T-helper 17 cell (primary cell): ENCODE measurements at places on chromosomes 7 and 10.

DNA sequence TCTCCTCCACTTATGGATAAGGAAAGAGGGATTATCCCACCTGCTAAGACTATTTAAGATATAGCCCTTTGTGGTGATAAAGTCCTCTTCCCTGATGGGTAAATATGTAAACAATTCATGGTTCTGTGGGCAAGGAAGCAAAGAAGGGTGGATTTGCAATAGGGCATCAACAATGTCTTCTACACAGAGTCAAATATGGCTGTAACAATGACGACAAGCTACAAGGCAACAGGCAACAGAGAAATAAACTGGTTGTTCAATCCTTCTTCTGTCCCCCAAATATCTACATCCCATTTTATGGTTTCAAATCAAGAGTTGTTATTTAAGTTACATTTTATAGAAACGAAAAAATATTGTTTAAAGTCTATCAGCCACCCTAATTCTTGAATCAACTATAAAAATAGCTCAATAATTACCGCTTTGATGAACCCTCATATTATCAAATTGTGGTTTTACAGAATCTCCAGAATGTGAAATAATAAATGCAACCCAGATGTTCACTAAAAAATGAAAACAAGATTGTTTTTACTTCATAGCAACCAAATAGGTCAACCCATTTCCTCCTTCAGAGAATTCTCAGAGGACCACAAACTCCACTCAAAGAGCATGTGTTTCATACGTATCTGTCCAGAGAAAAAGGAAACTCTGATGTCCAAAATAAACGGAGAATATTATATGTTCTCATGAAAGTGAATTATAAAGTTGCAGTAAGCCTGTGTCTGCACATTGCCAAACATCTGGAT is 13.8 kb downstream of the CYTH3 start:
- DNase-seq: no peak

DNA sequence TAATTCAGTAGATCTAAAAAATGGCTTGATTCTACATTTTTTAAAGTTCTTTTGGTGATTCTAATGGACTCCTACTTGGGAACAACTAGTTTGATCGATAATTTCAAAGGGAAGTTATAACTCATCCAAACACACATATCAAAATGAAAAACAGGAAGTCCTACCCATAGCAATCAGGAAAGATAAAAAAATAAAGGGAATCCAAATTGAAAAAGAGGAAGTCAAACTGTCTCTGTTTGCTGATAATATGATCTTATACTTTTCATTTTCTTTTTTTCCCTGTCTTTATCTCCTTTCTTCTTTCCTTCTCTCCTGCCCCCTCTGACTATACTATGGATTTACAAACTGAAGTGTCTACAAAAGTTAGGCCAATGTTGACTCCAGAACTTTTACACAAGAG is 118.8 kb downstream of the IQUB start:
- DNase-seq: no peak

GRCh38 chr7:33261585-33261984 is 132.2 kb downstream of the BBS9 start:
- DNase-seq: no peak

DNA sequence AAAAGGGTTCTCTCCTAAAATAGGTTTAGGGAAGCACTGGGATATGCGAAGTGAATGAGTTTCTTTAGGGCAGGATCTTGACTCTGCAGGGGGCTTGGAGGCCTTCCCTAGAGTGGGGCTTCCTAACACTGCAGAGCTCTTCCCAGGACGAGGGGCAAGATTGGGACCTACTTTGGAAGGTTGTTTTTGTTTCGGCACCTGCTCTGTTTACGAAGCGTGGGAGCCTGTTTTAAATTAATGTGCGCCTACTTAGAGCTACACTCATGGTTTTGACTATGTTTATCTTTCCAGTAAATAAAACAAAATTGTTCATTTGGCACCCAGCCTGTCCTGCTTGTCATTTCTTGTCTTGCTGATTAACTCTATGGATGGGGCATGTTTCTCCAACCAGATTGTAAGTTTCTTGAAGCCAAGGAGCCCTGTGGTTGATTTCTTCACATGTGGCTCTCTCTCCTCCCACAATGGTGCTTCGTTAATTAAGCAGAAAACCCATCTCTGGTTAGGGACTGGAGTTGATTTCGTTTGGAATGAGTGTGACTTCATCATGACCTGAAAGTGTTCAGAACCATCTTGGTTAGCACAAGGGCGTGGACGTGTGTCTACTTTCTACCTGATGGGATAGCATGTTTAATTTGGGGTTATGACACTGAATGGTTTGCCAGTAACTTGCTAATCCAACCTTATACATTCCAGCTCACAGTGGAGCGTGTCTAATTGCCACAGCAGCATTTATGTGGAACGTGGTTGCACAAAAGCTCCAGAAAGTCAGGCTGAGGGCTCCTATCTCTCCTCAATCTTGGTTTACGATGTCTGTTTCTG is 98.1 kb downstream of the TCF7L2 start:
- DNase-seq: no peak

GRCh38 chr7:139669106-139670061 is 108.4 kb downstream of the HIPK2 start:
- no peak for DNase-seq

DNA sequence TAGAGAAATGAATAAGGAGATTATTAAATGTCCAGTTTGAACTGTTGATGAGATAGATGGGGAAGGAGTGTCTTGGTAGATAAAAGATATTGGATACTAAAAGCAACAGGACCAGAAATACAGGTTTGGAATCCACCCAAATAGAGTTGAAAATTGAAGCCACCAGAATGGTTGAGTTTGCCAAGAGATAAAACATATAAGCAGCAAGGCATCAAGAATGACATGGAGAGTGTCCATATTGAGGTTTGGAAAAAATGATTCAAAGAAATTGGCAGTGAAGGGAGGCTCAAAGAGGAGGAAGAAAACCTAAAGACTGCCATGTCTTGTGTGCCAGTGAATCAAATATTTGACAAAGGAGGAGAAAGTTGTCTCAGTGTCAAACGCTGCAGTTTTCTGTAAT is 24.2 kb downstream of the CFAP69 start:
- no peak for DNase-seq

GRCh38 chr7:15561835-15562234 is at the start of gene AGMO:
Gene AGMO (minus strand): TSS chr7:15562015.
- DNase-seq: no peak

GRCh38 chr10:105950410-105950809 is 1214.1 kb downstream of the SORCS1 start:
- DNase-seq: no peak

- no peak for DNase-seq
These were observed 108.4 kb downstream of the SFMBT2 start for GRCh38 chr10:7302392-7302906.

DNA sequence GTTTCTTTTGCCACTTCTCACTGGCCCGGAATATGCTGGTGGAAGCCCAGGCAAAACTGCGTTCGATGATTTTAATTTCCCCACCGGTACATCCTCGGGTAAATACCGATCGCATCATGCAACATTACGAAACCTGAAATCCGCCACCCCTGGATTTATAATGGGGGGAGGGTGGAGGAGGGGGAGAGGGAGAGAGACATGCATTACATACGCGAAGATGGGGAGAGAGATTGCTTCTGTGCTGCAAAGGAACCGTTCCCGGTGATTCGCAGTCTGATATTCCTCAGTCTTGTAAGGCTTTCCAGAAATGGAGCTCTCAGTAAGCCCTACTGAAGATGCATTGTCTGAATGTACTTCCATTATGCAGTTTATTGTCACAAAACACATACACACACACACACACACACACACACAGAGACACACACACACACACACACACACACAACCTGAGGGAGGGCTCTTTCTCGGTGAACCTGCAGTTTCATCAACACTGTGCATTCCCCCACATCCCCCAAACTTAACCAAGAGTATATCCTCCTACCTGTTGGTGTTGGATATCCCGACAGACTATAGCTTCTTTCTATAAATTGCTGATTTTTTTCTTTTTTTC is 741 bp downstream of the GPR85 start:
- DNase-seq: no peak

DNA sequence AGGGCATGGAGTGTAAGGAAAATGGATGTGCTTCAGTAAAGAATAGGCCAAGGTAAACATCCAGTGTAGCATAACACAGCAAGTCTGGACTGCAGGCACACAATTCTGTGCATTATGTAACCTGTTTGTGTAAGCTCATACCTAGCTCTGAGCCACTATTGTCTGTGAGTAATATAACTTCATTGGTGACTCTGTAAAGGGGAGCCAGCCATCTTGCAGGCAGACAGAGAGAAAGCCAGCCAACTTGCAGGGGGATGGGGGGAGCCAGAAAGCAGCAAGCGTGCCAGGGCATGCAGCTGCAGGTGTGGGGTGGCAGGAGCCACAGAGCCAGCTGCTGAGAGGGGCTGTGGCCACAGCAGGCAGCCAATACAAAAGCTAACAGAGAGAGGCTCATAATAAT is 449.2 kb downstream of the IPMK start:
- DNase-seq: no peak

DNA sequence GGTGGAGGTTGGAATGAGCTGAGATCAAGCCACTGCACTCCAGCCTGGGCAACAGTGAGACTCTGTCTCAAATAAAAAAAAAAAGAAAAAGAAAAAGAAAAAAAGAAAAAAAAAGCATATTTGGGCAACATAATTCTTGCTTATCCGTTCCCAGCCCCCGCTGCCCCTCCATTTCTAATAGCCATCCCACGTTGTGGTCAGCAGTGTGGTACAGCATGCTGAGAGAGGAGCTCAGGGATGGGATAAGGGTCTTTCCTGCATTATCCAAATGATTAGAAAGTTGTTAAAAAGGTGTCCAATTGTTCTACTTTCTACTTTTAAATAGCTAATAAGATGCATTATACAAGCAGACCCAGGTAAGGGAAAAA is 104.9 kb upstream of the ZNF92 start:
- no peak for DNase-seq

GRCh38 chr7:68155676-68156075 is 1159.0 kb downstream of the TYW1 start:
- DNase-seq: no peak

- no peak for DNase-seq
These were observed 17.9 kb downstream of the RTKN2 start for GRCh38 chr10:62250594-62251198.
